Right atrium auricular region (tissue), 2 donors: ENCODE measurements at places on chromosomes 2 and 18. TPM values are rescaled to one million over a fixed set of nuclear protein-coding genes. Genes with fewer than 3 reads are reported as not detected.

DNA sequence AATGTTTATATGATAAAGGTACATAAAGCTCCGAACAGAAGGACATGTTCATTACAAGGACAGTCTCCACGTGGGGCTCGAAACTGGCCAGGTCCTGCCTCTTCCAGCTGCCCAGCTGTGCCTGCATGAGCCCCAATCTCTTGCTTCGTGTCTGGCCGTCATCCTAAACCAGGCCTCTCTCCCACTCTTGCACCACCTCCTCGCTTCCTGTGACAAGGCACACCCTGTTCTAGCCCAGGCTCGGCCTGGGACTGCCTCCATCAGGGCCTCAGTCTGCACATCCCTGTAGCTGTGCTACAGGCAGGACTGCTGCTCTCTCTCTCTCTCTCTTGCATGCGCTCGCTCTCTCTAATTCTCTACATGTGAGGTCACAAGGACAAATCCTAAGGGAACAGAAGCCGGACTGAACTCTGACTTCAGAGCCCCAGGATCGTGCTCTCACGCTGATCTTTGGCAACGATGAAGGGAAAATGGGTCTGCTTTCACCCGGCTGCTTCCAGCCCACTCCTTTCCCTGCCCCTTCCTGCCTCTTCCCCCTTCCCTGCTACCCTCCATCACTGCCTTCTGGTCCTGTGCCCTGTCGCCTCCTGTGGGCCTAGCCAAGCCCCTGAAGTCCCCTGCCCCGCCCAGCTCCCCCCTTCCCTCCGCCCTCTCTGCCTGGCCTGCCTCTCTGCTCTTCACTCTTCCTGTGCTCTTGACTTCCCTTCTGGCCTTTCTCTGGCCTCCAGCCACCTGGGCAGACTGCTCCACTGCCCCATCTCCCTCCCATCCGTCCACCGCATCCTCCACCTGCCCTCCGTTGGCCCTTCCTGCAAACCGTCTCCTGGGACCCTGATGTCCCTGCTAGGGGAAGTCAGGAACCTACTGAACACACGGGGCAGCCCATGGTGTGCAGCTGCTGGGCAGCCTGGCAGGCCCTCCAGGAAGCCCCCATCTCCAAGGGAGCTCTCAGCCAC is 7.8 kb upstream of the GPR55 start:
- no peak overlapping the region for H3K4me3 ChIP-seq
- H3K4me1 ChIP-seq = no peaks in the 10 kb centered on the region
- peak overlapping the region; percentile 10 for H3K27ac ChIP-seq
- no peaks in the 10 kb centered on the region for H3K27me3 ChIP-seq
- DNase-seq = peak; percentile 77

DNA sequence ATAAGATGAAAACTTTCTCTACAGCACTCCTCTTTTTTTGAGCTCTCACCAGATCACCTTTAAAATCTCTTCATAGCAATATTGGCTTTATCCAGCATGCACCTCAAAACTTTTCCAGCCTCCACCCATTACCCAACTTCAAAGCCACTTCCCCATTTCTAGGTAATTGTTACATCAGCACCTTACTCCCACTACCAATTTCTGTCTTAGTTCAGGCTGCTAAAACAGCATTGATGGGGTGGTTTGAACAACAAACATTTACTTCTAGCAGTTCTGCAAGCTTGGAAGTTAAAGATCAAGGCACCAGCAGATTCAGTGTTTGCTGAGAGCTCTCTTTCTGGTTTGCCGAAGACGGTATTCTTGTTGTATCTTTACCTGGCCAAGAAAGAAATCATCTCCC is 114.0 kb upstream of the SLC39A10 start:
- no peaks in the 10 kb centered on the region for H3K27me3 ChIP-seq
- no peak overlapping the region for H3K27ac ChIP-seq
- H3K4me3 ChIP-seq = no peak overlapping the region
- no peaks in the 10 kb centered on the region for H3K4me1 ChIP-seq

- no peaks in the 10 kb centered on the region for H3K4me1 ChIP-seq
- no peaks in the 10 kb centered on the region for H3K27me3 ChIP-seq
- no peak for DNase-seq
- peaks cover 16% of the 10 kb centered on the region for H3K36me3 ChIP-seq
- H3K4me3 ChIP-seq = no peak overlapping the region
Measured at GRCh38 chr2:207616185-207616584, 9.0 kb downstream of the METTL21A start.

- DNase-seq = no peak
- no peak overlapping the region for H3K27ac ChIP-seq
- H3K4me1 ChIP-seq = no peaks in the 10 kb centered on the region
- H3K36me3 ChIP-seq = no peaks in the 10 kb centered on the region
Measured at GRCh38 chr2:221671515-221671914, 99.4 kb upstream of the EPHA4 start.

DNA sequence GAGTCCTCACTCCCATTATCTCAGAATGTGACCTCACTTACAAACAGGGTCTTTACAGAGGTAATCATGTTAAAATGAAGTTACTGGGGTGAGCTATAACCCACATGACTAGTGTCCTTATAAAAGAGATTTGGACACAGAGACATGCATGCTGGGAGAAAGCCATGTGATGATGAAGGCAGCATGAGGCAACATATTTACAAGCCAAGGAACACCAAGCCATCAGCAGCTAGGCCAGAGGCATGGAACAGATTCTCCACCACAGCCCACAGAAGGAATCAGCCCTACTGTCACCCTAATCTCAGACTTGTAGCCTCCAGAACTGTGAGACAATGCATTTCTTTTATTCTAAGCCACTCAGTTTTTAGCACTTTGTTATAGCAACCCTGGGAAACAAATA is 171.9 kb downstream of the EN1 start:
- DNase-seq = no peak
- H3K36me3 ChIP-seq = no peaks in the 10 kb centered on the region
- H3K4me1 ChIP-seq = no peaks in the 10 kb centered on the region
- no peak overlapping the region for H3K27ac ChIP-seq

- no peak overlapping the region for H3K4me3 ChIP-seq
- DNase-seq = peak; percentile 58
- H3K27ac ChIP-seq = no peak overlapping the region
- H3K27me3 ChIP-seq = no peaks in the 10 kb centered on the region
- no peaks in the 10 kb centered on the region for H3K4me1 ChIP-seq
Measured at GRCh38 chr2:10497797-10498251, 49.7 kb upstream of the ODC1 start.

DNA sequence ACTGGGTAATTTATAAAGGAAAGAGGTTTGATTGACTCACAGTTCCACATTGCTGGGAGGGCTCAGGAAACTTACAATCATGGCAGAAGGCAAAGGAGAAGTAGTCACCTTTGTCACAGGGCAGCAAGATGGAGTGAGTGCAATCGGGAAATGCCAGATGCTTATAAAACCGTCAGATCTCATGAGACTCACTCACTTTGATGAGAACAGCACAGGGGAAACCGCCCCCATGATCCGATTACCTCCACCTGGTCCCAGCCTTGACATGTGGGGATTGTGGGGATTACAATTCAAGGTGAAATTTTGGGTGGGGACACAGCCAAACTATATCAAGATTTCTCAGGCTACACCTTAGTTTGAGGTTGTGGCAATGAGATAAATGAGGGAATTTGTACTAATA is 54.9 kb downstream of the AKAIN1 start:
- H3K36me3 ChIP-seq = no peaks in the 10 kb centered on the region
- no peak for DNase-seq
- H3K27me3 ChIP-seq = no peaks in the 10 kb centered on the region
- H3K4me3 ChIP-seq = no peak overlapping the region
- no peak overlapping the region for H3K27ac ChIP-seq
- H3K4me1 ChIP-seq = no peaks in the 10 kb centered on the region

- DNase-seq = no peak
- H3K27me3 ChIP-seq = no peaks in the 10 kb centered on the region
- no peak overlapping the region for H3K4me3 ChIP-seq
- no peaks in the 10 kb centered on the region for H3K36me3 ChIP-seq
Measured at GRCh38 chr18:37505321-37505720, 60.3 kb downstream of the CELF4 start.

The ST6GAL2 gene
- 0.59 TPM for total RNA-seq

The ALPI gene
- not detected for total RNA-seq
